ENCODE measurements at places on chromosomes 16 and 17.

DNA sequence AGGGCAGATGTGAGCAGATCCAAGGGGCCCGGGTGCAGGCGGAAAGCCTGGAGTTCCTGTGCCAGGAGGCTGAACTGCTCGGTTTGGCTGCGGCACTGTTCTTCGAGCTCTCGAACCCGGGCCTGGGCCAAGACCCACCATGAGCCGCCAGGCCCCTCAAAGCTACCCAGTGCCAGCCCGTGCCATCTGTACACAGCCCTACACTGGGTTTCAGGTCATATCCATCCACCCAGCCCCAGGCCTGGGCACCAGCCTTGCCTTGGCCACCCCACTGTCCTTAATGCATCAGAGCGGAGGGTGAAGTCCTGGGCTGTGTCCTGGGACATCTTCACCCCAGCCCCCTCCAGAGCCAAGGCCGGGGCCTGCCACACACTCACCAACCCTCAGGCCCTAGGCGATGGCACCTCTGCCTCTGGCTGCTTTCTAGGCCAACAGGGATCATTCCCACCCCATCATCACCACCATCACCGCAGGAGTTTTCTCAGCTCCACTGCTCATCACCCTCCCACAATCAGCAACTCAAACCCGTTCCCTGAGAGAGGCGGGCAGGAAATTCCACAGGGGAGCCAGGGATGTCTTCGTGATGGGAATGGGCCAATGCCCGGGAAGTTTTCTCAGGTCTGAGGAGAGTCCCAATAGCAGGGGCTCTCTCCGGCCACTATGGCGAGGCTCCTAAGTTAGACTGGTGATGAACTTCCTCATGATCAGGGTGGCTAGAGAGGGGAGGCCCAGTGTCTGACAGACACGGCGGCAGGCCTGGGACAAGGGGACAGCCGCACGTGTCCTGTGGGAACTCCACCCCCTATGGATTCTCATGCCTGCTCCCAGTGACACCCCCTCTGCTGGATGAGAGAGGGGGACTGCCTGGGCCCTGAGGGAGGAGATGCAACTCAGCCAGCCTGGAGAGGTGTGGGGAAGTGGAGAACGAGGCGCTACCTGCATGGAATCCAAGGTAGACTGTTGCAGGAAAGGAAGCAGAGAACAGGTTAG is 9.1 kb downstream of the TSPOAP1 start:
- DNase-seq: no peak

DNA sequence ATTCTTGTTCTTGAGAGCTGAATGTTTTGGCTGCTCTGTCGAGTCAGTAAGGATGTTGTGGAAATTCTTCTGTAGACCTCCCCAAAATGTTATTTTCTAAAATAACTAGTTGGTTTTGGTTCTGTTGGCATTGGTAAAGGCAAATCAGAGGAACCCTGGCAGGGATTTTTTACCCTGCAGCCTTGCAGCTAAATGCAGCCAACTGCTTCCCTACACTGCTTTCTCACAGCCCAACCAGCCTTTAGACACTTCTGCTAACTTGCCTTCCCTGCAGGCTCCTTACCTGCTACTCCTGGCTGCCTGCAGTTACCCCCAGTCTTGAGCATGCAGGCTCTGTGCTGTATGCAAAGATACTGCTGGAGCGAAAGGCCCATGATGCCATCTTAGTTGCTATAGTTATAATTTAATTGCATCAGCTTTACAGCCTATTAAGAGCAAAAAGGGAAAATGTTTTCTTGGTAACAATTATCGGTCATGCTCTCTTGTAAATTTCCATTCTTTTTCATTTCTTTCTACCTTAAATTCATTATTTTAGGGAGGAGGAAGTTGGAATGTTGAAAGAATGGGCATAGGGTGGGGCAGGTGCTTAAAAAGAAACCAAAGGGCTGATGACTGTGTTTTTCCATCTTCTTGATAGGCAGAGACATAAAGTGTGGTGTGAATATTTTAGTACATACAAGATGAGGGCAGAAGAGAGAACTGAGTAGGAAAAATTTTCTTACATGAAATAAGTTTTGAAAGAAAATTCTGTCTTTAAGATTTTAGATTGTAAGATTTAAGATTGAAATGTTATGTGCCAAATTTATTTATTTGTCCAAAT is 20.0 kb downstream of the NUP93 start:
- no peak for DNase-seq

- DNase-seq: no peak
Observed at GRCh38 chr17:80785477-80786178, 206.0 kb upstream of the CHMP6 start.

- DNase-seq: no peak
Observed at GRCh38 chr17:66893863-66894262, 58.9 kb downstream of the CACNG5 start.

DNA sequence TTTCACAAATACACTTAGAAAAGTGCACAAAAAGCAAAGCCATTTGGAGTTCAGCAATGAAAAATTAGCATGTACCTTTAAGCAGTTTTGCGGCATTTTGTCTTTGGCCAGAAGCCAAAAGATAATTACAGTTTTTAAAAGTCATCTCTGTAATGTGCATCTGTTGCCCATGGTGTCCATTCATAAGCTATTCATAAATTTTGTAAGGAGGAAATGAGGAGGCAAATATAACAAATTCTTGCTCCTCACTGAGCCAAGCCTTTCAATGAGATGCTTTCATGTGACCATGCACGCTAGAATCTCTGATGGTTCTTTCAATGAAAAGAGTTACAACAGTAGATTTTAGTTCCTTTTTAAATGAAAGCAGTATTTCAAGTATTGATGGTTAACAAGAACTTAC is 247.1 kb upstream of the MON1B start:
- DNase-seq: no peak

- no peak for DNase-seq
Observed at GRCh38 chr17:36808180-36808661, 129.1 kb upstream of the LHX1 start.

Measured in germinal center (tissue), 1 donor.